Bronchial epithelial cell (primary cell): ENCODE measurements at places on chromosomes 12 and 14. TPM values are rescaled to one million over a fixed set of nuclear protein-coding genes. Genes with fewer than 3 reads are reported as not detected.

RNASE1 gene
- total RNA-seq = not detected in 2 replicates

AQP2 gene
- not detected in 2 replicates for total RNA-seq

ZNF10 gene
- 2.9 and 4.1 TPM in 2 replicates for total RNA-seq

PPP1R1A gene
- total RNA-seq = not detected in 2 replicates

SAMD15 gene
- total RNA-seq = under 0.01 and 0.26 TPM in 2 replicates

PMCH gene
- not detected in 2 replicates for total RNA-seq

TAS2R13 gene
- 0.38 and 1.1 TPM in 2 replicates for total RNA-seq

RAD9B gene
- total RNA-seq = 0.26 TPM in 2 replicates

KCNH5 gene
- total RNA-seq = under 0.01 TPM in 2 replicates

TGM1 gene
- total RNA-seq = 88.7 and 382 TPM in 2 replicates

NUDT4 gene
- total RNA-seq = 34.2 and 49.4 TPM in 2 replicates

ACSS3 gene
- total RNA-seq = 0.26 and 1.1 TPM in 2 replicates

RIN3 gene
- total RNA-seq = 2.9 and 3.5 TPM in 2 replicates

- DNase-seq = peak; percentile 33
Observed at GRCh38 chr14:89247457-89248122, 169.4 kb downstream of the FOXN3 start.

GRCh38 chr12:33427071-33427470, 12.5 kb downstream of the SYT10 start:
- peak; percentile 33 for DNase-seq

DNA sequence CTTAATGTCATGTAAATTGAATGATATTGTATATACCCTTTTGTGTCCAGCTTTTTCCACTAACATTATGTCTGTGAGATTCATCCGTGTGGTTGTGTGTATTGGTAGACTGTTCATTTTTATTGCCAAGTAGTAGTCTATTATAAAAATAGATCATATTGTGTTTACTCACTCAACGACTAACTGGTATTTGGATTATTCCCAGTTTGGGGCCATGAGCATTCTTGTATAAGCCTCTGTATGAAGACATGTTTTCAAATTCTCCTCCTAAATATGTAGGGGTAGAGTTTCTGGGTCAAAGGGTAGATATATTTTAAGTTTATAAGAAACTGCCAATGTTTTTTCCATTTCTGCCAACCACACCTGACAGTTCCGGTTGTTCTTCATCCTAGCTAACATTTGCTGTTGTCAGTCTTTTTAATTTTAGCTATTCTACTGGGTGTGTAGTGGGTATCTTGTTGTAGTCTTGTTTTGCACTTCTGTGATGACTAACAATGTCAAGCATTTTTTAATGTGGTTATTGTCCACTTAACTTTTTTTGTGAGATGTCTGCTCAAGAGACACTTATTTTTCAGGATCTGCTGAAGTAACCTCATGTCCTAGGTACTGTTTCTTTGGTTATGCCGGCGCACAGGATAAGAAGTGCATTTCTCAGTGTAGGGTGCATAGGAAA, 93.2 kb downstream of the DACT1 start:
- peak; percentile 67 for DNase-seq

DNA sequence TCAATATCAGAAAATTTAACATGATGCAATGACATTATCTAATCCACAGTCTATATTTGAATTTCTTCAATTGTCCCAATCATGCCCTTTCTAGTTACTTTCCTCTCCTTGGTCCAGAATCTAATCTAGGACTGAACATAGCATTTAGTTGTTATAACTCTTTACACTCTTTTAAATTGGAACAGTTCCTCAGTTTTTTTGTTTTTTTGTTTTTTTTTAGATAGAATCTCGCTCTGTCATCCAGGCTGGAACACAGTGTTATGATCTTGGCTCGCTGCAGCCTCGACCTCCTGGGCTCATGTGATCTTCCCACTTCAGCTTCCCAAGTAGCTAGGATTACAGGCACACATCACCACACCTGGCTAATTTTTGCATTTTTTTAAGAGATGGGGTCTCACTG, 63.1 kb downstream of the RERG start:
- DNase-seq = no peak

- DNase-seq = peak; percentile 40
Observed at GRCh38 chr12:4356041-4356327, 23.5 kb downstream of the FGF23 start.

- no peak for DNase-seq
Observed at GRCh38 chr12:126719912-126720705, 1546.9 kb upstream of the TMEM132C start.

DNA sequence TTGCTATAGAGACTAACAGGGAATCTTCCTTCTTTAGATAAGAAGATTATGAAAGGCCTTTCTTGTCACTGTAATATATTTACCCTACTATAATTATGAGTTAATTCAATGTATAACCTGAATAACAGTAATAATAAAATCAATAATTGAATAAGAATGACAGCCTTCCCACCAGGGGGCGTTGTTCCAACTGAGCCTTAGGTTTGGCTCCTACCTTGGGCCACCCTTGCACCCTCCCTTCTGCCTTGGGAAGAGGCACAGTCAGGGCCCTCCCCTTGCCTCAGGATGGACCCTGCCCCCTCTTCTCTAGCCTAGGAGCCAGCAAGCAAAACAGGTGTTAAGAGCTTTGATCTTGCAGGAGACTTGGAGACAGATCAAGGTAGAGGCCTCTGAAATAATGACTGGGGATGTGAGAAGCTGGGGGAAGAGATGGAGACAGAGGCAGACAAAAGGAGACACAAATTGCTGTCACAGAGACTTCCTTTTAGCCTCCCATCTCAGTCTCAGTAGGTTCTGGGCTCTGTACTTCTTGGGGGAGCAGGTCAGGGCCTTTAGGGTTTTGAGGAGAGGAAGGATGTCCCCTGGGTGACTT, 40.1 kb upstream of the CISTR start:
- DNase-seq = no peak

DNA sequence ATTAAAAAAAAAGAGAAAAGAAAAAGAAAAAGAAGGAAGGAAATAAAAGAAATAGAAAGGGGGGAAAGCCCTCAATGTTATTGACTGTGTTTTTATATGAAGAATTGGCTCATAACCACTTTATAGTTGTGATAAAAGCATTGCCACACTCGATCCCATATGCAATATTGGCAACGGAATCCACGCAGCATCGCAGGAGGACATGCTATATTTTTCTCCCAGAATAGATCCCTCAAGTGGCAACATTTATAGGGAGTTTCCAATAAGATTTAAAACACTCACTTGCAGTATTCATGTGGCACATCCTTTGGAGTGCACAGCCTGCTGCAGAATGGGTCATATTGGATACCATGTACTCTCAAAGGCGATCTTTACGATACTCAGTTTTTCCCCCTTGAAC, 223.3 kb downstream of the EGLN3 start:
- DNase-seq = no peak

GRCh38 chr12:19402211-19402610, 37.1 kb upstream of the AEBP2 start:
- DNase-seq = peak; percentile 85

DNA sequence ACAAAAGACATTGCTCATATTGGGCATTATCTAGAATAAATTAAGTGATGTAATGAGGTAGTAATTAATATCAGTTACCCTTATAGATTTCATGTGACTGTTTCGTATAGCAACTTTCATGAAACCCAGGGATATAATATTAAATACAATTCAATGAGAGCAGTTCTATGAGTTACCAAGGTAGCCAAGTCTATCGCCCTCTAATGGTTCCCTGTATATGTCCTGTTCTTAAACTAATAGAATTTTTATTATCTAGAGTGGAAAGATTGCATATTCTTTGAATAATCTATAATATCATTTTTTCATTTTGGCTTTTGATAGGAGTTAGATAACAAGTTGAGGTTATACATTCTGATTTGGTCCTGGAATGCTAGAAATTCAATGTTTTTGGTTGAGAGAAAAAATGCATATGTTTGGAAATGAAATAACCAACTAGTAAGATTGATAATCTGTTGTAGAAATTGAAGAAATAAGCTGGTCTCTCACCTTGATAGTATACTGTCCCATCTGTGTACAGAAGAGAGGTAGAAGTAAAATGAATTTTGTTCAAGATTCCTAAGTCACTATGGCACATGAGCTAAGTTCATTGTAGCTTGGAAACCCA, 59.7 kb downstream of the SCFD1 start:
- peak; percentile 35 for DNase-seq

GRCh38 chr12:129230995-129231394, 377.7 kb downstream of the GLT1D1 start:
- DNase-seq = no peak

GRCh38 chr12:106634206-106634605, 51.4 kb downstream of the RFX4 start:
- DNase-seq = no peak

- DNase-seq = peak; percentile 33
Observed at GRCh38 chr14:103854822-103855733, 7.7 kb upstream of the PPP1R13B start.

GRCh38 chr14:78401866-78402265, 231.7 kb downstream of the NRXN3 start:
- peak; percentile 73 for DNase-seq

GRCh38 chr14:85531141-85531586, 1.2 kb downstream of the FLRT2 start:
- peak; percentile 59 for DNase-seq

DNA sequence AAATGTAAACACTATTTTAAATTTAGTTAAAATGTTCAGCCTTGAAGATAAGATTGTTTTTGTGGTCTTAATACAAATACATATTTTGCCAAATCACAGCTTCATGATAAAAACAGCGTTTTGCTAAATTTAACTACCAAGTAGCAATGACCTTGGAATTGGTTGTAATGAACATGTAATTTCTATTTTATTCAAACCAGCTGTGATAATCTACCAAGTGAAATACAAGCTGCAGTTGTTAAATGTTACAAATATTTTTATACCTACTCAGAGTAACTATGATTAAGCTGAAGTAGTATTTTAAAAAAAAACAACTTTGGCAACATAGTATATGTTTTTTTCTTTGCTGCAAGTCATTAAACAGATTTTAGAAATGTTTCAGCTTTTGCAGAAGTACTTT, 96.2 kb downstream of the CPSF2 start:
- DNase-seq = no peak

DNA sequence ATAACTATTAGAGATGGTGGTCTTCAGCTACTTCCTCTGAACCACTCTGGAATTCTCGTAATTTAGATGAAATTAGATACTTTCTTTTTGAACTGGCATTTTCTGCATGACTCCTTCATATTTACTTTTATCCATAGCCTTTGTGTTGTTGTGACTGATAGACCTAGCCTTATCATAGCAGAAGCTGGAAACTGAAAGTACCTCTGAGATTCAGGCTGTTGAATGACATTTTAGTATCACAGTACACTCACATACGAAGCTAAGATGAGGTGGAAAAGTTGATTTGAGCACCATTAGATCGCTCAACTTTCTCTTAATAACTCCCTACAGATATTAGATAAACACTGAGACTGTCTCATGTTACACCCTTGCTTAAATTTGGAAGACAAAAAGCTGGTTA, 525.1 kb upstream of the FBXO33 start:
- no peak for DNase-seq

- no peak for DNase-seq
Observed at GRCh38 chr12:20653871-20654270, 41.3 kb upstream of the SLCO1C1 start.

DNA sequence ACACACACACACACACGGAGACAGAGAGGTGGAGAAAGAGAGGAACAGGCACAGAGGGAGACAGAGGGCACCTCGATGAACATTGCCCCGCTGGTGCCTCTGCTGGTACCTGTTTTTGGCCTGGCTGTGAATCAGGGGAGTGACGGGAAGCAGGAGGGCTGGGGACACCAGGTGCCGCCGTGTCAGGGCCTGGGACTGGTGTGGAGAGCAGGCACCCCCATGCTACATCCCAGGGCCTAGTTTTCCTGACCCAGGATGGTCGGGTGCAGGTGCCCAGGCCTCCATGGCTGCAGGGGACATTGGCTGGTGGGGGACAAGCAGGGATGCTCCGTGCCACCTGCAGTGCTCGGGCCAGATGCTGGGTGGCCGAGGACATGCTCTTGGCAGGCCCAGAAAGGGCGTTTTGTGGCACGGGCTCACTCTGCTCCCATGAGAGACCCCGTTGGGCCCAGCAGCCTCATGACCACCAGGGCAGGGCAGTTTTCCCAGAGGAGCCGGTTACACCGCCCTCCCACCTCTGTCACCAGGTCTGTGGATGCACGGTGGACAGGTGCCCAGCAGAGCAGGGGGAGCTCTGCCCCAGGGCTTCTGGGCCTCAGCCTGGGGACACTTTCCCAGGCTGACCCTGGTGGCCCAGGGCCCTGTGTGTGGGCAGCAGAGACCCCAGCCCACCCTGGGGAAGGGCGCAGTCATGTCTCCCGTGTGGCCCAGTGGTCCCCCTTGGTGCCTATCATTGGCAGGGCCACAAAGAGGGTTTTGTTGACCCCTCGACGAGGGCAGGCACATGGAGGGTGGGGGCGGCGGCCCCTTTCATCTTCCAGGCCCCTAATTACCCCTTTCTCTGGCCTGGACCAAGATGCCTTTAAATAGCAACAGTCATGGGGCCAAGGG, 207.5 kb upstream of the RTL1 start:
- DNase-seq = no peak

DNA sequence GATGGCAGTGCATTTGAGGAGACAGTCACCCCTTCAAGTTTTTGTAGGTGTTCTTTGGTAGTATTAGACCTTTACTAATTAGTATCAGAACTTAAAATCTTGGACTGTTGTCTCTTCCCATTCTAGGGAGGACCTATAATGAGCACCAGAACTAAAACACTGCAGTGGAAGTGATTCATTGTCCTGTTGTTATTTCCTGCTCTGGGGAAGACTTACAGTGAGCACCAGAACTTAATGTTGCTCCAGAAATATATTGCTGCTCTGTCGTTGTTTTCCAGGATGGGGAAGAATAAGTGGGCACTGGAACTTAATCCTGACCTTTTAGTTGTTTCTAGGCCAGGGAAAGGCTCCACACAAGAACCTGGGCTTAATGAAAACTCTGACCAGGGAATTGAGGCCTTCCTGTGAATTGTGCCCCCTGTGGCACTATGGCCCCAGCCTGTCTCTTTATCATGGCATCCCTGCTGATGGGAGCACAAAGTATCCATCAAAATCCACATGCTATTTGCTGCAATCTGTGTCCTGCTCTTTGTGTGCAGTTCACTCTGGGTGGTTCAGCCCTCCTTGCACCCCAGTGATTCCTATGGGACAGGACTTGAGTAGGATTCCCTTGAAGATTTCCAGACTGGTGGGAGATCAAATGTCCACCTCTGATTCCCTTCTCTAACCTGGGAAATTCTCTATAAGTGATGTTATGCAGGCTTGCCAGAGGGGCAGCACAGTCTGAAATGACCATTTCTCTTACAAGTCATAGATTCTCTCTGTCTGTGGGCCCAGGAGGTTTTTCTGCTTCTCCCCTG, 175.8 kb downstream of the PAWR start:
- no peak for DNase-seq
